ENCODE measurements at places on chromosomes 5 and 9. TPM values are rescaled to one million over a fixed set of nuclear protein-coding genes. Genes with fewer than 3 reads are reported as not detected.

The ZNF474 gene
- not detected for total RNA-seq

DNA sequence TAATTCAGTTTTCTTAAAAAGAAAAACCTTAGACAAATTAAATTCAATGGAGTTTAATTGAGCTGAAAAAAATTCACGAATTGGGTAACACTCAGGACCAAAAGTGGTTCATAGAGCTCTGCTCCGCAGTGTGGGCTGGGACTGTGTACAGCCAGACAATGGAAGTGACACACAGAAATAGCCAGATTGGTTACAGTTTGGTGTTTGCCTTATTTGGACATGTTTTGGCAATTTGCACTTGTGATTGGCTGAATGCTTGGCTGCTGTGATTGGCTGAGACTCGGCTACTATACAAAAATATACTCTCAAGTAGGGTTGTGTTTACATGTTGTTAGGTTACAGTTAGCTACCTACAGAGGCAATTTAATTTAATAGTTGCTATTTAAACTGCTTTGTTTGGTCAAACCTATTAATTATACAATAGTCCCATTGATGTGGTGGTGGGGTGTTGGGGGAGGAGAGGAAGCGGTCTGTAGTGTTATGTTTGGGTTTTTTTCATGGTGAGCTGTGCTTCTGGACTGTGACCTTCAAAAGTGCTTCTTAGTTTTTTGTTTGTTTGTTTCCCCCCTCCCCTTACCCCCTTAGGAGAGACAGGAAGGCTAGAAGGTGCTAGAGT, 95.2 kb downstream of the CNTLN start:
- no peak for DNase-seq

The ABO gene
- not detected for total RNA-seq

The ADRA1B gene
- total RNA-seq, result not detected

GRCh38 chr5:60961685-60962084, 16.7 kb downstream of the NDUFAF2 start:
- no peak for DNase-seq

The ZBTB5 gene
- total RNA-seq, result 23.9 TPM

The CDC20B gene
- not detected for total RNA-seq

The MSMP gene
- 4.4 TPM for total RNA-seq

GRCh38 chr9:111762556-111762955, 32.2 kb downstream of the SHOC1 start:
- DNase-seq, result no peak

- no peak for DNase-seq
These were observed 93.2 kb upstream of the ADAMTS16 start for GRCh38 chr5:5046680-5047502.

The AP3S1 gene
- total RNA-seq, result 103 TPM

- DNase-seq, result no peak
These were observed 126.5 kb upstream of the PALM2AKAP2 start for GRCh38 chr9:109653470-109653869.

DNA sequence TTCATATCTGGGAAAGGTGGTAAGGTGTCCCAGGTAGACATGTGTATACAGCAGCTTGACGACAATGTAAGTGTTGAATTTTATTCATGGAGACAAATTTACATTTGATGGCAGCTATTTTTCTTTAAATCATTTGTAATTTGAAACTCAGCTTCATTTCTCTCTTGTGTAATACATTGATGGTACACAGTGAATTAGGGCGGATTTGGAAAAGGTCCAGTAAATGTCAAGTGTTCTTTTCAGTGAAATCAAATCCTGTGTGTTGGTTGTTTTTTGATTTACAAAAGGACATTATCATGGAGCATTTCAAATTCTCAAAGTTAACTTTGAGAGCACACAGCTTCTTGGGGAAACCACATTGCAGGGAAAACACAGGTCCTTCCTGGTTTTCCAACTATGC, 30.0 kb upstream of the PCSK1 start:
- no peak for DNase-seq

GRCh38 chr9:1869843-1870242, 145.3 kb upstream of the SMARCA2 start:
- DNase-seq, result peak; percentile 22

The RNF180 gene
- not detected for total RNA-seq

The PCDHB8 gene
- total RNA-seq, result not detected

DNA sequence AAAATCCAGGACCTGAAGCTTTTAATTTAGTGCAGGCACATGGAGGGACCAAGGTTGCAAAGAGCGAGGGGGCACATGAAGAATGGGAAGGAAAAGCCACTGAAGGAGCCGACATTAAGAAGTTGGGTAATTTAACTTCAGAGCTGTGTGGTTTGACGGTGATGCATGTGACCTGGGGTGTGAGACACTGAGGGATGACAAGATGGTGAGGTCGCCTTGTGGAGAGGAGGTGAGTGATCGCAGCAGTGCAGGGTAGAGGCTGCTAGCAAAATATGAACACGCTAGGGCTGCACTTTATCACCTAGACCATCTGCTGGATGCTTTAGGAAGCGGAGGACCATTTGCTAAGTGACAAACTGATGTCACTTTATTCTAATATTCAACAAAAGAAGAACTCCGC, 339.0 kb upstream of the KIF2A start:
- DNase-seq, result no peak

- DNase-seq, result no peak
These were observed 163.3 kb downstream of the MACROH2A1 start for GRCh38 chr5:135235551-135236227.

- DNase-seq, result no peak
These were observed 35.6 kb downstream of the TPPP start for GRCh38 chr5:657570-657969.

The HK3 gene
- not detected for total RNA-seq

The ADAMTS12 gene
- total RNA-seq, result not detected

DNA sequence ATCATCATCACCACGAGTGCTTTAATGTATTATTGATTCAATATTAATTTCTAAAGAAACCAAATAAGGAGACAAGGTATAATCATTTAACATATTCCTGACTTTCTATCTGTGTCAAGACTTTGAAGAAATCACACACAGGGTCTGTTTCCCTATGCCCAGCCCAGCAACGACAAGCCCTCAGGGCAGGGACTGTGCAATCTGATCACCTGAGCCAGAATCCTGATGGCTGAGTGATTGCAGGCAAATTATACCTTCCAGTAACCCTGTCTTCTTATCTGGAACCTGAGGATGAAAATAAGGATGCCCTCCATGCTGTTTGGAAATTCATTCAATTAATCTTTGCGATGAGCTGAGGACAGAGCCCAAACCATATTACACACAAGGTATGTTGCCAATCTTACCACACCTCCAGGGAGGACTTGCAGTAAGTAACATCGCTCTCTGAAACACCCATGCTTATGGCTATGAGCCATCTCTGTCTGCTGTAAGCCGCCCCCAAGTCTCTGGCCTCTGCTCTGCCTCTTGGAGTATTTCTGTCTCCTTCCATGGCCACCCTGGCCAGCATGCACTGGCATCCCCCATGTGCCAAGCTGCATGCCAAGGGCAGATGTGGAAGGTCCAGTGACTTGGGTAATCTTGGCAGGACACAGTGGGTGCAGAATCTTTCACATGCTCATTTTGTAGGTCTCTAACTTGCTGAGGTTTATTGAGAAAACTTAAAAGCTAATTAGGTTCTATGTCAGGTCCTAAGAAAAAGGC, 10.6 kb downstream of the TAS2R1 start:
- no peak for DNase-seq

- no peak for DNase-seq
These were observed 39.5 kb downstream of the EXOC3 start for GRCh38 chr5:482506-482905.

DNA sequence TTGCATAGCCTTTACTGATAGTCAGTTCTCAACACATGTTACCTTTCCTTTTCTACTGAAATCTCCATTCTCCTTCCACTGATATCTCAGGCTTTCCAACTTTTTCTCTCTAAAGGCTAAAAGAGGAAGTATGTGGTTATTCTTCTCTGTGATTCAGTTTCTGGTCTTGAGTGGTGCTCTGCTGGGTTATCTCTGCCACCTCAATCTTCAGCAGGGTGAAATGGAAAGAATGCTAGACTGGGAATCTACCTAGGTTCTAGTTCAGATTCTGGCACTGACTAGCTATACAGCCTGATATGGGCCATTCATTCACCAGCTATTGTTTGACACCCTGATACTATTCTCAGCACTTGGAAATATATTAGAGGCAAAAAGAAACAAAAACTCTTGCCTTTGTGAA, 124.9 kb upstream of the GRIA1 start:
- DNase-seq, result no peak

- no peak for DNase-seq
These were observed 536.0 kb downstream of the PDE4D start for GRCh38 chr5:59357381-59357977.

The KCNT1 gene
- not detected for total RNA-seq

DNA sequence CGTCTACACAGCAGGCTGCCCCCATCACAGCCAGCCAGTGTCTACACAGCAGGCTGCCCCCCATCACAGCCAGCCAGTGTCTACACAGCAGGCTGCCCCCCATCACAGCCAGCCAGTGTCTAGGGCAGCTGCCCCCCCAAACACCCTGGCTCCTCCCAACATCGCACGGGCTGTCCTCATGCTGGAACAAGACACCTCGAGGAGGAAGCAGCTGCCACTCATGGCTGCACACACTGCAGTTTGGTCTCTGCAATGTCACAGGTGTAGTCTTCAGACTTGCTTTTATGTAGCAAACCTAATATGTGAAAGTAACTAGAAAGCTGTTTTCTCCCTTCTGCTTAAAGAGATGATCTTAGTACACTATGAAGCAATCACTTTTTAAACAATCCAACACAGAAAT, 9.7 kb downstream of the LRRC14B start:
- peak; percentile 89 for DNase-seq

GRCh38 chr5:172383191-172383802, 71.0 kb downstream of the SH3PXD2B start:
- DNase-seq, result no peak

- DNase-seq, result no peak
These were observed 123.7 kb downstream of the EDIL3 start for GRCh38 chr5:84260939-84261338.

DNA sequence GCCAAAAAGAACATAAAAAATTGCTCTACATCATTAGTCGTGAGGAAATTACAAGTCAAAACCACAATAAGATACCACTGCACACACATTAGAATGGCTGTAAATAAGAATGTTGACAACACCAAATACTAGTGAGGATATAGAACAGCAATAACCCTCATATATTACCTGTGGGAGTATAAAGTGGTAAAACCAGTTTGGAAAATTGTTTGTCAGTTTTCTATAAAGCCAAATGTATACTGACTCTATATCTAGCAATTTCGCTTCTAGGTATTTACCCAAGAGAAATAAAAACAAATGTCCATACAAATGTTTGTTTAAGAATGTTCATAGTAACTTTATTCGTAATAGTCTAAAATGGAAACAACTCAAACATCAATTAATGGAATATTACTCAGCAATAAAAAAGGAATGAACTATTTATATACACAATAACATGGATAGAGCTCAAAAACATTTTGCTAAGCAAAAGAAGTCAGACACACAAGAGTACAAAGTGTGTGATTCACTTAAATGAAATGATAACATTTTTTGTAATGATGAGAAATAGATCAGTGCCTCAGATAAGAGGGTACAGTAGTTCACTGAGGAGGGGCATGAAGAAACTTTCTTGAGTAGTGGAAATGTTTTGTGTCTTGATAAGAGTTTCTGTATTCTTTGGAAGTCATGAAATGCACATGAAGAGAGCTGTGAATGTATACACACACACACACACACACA, 219.6 kb upstream of the ZNF462 start:
- DNase-seq, result no peak

DNA sequence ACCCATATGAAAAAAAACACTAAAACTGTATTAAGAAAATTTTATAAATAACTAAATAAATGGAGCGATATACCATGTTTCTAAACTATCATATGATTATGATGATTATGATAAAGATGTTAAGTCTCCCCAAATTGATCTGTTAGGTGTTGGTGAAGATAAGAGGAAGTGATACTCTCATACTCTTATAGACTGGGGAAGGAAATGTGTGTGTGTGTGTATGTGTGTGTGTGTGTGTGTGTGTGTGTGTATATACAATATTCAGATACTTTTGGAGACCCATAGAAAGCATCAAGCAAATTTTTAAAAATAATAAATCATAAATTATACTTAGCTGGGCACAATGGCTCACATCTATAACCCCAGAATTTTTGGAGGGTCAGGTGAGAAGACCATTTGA, 62.9 kb downstream of the TMEM232 start:
- DNase-seq, result peak; percentile 32

- no peak for DNase-seq
These were observed 58.2 kb upstream of the EQTN start for GRCh38 chr9:27355166-27355565.

DNA sequence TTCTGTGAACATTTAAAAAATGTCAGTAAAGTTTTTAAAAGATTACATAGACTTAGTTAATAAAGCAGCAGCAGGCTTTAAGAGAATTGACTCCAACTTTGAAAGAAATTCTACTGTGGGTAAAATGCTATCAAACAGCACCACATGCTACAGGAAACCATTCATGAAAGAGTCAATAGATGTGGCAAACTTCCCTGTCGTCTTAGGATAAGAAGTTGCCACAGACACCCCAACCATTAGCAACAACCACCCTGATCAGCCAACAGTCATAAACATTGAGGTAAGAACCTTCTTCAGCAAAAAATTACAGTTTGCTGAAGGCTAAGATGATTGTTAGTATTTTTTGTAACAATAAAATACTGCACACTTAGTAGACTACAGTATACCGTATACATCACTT, 278.2 kb downstream of the CSNK1G3 start:
- no peak for DNase-seq

The VCP gene
- total RNA-seq, result 200 TPM

DNA sequence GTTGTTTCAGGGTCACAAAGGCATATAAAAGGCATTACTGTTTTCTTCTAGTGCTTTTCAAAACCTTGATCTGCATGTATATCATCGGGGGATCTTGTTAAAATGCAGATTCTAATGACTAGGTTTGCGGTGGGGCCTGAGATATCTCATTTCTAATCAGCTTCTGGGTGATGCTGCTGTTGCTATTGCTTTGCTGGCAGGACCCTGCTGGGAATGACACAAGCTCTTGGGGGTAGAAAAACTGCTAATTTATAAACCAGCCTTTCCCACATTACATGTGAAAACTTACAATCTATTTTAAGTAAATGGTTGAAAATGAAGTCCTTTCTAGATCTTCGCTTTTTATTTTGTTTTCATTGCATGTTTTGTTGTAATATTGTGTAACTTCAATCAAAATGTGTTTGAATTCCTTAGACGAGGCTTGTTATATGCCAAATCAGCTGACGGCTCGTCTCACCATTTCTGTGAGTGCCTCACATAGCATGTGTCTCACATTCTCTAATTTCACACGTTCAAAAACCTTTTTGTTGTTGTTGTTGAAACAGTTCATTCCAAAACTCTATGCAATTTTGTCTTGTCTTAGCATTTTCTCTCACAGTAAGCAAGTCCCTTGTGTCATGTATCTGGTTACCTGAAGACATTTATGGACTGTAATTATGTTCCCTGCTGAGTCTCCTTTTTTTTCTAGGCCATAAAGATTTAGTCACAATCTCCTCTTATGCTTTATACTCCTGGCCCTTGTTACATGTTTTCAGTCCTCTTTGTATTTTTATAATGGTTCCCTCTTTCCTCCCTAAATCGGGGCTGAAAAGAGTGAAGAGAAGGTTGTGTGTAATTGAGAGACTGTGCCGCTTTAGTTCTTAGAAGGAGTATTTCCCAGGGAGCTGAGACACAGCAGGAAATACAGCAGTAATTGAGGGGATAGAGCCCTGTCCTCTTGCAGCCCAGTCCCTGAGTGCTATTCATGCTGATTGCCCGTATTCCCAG, 521.0 kb upstream of the SEMA6A start:
- DNase-seq, result no peak

The PTGDS gene
- not detected for total RNA-seq

The FIBCD1 gene
- not detected for total RNA-seq
